Memory B cell (primary cell): ENCODE measurements at places on chromosomes 6 and 20.

- DNase-seq: no peak
These were observed 77.4 kb downstream of the GFOD1 start for GRCh38 chr6:13409991-13410390.

GRCh38 chr20:10982692-10983091 lies 308.9 kb upstream of the JAG1 start:
- DNase-seq: no peak

- no peak for DNase-seq
These were observed 17.8 kb downstream of the OR2H2 start for GRCh38 chr6:29602564-29603361.

- no peak for DNase-seq
These were observed 11.9 kb downstream of the C6orf89 start for GRCh38 chr6:36897609-36898008.

DNA sequence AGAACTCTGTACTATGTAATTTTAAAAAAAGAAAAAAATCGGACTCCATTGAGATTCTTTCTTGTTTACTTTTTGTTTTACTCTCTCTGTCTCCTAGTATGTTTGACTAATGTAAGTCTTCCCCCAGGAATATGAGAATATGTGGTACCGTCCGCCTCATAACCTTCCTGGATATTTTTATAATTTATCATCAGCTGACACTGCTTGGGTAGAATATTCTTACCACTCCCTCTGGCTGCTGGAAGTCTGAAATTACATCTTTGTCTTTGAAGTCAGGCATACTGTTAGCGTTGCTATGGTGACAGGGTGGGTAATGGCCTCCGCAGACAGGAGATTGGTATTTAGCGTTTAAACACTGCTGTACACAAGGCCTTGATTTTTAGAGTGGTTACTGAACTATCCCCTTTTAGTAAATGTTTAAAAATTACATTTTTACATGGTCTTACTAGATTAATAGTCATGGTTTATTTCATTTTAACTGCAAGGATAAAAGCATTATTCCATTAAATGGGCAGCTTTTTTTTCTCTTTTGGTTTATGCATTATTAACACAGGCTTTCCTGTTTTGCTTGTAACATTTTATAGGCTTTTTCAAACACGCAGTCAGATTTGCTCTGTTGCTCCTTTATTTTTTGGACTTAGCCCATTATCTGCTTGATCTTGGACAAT lies 176.4 kb downstream of the ARID1B start:
- no peak for DNase-seq

GRCh38 chr6:33994472-33995308 lies 151.2 kb downstream of the GRM4 start:
- no peak for DNase-seq
